ENCODE measurements at places on chromosomes 2 and 18.

DNA sequence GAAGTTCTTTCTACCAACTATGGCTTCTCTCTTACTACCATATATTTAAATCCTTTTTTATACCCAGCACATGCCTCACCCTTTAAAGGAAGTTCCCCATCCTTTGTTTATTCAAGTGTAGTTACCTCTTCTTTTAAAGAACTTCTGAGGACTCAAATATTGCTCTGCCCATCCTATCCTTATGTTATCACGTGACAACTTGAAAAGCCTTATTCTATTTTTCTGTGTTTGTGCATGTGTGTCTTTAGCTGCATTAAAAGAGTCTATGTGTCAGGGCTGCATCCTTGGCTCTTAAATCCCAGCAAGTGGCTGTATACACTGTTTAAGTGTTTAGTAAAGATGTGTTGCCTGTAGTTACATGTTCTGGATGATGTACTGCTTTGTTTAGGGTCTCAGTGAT lies 22.5 kb downstream of the FSHR start:
- DNase-seq, result no peak

GRCh38 chr2:115165529-115166109 lies 723.2 kb downstream of the DPP10 start:
- peak; percentile 13 for DNase-seq

DNA sequence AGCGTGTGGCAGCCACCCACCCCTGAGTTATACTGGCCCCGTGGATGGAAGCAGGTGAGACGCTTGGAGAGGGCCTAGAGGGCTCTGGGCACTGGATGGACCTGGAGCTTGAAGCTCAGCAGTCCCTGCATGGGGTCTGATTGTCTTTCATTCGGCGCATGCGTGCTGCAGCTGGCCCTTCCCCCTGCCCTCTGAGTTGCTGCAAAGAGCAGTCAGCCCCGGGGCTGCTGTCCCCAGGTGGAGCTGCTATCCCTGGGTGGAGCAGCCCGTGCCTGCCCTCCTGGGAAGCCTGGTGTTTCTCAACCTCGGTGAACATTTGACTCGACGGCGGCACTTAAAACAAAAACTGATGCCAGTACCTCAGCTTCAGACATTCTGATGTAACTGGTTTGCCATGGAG lies 29.6 kb downstream of the IGFBP5 start:
- DNase-seq, result no peak

DNA sequence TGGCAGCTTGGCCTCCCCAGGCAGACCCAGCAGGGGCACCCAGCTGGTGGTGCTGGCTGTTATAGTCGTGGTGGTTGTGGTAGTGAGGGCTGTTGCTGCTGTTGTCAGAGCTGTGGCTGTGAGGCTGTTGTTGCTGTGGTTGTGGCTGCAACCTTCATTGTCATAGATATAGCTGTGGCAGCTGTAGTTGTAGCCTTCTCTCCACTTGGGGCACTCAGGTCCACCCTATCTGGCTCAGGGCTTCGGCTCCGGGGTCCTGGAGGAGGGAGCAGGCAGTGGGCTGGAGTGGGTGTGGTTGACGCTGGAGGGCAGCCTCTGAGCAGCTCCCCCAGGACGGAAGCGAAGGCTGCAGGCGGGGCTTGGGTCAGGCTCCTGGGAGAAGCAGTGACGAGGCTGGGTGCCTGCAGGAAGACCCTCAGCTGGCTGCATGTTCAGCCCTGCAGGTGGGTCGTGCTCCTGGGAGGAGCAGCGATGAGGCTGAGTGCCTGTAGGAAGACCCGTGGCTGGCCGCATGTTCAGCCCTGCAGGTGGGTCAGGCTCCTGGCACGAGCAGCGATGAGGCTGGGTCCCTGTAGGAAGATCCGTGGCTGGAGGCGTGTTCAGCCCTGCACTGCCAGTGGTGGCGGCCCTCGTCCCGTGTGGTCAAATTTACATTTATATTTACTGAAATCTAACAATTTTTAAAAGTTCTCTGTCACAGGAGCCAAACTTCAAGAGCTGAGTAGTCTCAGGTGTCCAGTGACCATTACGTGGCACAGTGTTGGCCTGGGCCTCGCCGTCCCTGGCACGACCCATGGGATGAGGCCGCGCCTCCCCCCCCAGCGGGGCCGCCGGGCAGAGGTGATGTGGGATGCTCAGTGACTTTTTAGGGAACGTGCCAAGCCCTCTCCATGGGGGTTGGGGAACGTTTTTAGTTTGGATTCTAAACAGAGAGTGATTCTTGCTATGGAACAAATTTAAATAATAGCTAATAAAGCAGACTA lies 79.2 kb upstream of the PXDN start:
- no peak for DNase-seq

- DNase-seq, result no peak
Measured at GRCh38 chr2:157267476-157267875, 10.0 kb downstream of the GALNT5 start.

DNA sequence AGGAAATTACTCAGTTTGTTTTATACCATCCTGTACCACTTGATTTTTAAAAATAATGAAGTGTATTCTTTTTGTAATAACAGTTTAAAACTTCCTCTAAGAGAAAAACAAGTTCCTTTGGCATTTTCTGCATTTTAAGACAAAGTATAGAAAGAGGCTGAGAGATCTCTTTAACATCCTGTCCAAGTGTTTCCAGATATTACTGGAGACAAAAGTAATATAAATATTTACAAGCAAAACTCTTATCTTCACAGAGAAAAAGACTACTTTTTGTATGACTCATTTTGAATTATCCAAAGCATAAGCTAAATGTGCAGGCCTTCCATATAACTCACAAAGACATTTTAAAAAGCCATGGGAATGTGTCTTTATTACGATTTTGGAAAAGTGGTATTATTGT lies 221.1 kb downstream of the RDH14 start:
- DNase-seq, result peak; percentile 35

DNA sequence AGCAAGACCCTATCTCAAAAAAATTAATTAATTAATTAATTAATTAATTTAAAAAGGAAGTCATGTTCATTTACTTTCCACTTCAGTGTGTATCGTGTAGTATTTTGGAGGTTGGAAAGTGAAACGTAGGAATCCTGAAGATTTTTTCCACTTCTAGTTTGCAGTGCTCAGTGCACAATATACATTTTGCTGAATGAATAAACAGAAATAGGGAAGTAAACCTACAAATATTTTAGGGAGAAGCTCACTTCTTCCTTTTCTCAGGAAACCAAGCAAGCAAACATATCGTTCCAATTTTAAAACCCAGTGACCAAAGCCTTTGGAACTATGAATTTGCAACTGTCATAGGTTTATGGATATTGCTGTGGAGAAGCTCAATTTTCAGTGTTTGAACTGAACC lies 27.8 kb downstream of the SLC14A1 start:
- DNase-seq, result no peak

DNA sequence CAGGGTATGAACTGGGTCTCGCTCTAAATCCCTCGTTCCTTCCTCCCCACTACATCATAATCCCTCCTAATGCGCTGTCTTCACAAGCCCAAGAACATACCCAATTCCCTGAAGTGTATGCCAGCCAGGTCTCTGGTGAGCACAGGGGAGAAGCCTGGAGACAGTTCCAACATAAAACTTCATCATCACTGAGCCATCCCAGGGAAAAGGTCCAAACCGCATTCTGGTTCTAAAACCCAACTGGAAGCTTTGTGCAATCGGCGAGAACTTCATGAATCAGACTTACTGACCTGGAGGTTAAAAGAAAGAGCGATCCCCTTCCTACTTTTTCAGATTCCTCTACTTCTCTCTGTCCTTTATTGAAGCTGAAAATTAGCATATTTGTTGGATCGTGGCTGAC lies 132.7 kb downstream of the ALPK2 start:
- no peak for DNase-seq

DNA sequence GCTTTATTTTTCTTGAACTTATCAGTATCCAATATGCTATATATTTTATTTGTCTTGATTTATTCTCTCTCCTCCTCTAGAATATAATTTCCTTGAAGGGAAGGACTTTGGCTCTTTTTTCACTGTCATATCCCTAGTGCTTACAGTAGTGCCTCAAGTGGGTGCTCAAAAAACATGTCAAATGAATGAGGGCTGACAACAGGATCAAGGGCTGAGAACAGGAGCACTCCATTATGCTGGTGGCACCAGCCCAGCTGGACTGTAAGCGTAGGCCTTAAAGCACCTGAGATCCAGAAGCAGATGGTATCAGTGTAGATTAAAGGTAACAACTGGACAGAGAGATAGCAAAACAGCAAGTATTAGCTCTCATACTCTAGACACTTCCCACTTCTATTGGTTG lies 46.3 kb downstream of the PMS1 start:
- DNase-seq, result no peak

DNA sequence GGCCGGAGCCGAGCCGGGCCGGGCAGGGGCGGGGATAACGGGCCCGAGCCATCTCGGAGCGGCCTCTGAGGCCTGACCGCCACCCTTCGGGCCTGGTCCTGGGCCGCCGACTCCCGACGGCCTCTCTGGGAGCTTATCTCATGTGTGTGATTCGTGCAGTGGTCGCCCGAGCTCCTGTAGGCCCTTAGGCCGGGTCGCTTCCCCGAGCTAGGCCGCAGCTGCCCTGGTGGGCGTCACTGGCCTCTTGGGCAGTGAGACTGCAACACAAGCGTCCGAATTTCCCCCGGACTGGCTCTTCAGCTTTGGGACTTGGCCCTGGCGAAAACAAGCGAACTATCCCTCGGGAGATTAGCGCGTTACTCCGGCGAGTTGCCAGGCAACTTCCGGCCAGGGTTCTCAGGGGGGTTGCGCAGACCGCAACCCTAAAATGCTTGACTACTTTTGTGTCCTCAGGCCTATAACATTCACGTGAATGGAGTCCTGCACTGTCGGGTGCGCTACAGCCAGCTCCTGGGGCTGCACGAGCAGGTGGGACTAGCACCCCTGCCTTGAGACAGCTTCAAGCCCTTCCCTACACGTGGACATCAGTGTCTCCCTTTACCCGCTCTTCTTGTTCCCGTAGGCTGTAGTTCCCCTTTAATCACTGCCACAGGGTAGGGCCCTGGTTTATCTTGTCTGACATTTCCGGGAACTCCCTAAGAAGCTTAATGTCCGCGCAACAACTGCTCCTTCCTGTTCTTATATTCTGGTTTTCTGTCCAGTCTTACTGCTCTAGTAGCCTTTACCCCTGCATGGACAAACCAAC lies 602 bp downstream of the SNX17 start:
- peak; percentile 56 for DNase-seq

DNA sequence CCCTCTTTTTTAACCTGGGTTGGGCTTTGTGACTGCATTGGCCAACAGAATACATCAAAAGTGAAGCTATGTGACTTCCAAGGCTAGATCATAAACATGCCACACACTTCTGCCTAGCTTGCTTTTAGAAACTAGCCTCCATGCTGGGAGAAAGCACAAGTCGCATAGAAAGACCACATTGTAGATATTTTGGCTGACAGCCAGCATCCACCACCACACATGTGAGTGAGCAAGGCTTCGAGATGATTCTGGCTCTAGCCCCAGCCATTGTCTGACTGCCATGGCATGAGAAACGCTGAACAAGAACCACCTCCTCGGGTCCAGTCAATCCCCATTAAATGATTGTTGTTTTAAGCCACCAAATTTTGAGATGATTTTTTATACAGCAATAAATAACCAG lies 66.8 kb upstream of the STPG4 start:
- no peak for DNase-seq

- peak; percentile 12 for DNase-seq
Measured at GRCh38 chr2:190110131-190110530, 47.6 kb upstream of the MSTN start.

GRCh38 chr18:48098538-48098937 lies 168.1 kb upstream of the SMAD2 start:
- DNase-seq, result no peak

- DNase-seq, result no peak
Measured at GRCh38 chr2:126835831-126836230, 62.9 kb upstream of the TEX51 start.

GRCh38 chr18:26255695-26256622 lies 29.7 kb downstream of the TAF4B start:
- DNase-seq, result no peak

DNA sequence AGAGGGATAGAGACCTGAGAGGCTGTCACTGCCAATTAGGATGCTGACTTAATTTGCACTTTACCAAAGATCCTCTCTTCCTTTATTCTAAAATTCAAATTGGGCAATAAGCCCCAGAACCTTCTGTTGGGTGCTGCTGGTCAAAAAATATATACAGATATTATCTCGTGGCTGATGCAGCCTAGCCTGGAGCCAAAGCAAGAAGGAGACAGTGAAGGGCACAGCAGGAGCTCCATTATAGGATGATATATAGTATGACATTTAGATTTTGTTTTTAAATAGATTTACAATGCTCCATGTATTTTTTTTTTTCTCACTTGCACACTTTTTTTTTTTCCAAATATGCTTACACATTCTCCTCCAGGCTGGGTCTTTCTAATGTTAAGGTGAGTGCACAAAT lies 579.3 kb downstream of the PIK3C3 start:
- no peak for DNase-seq

GRCh38 chr2:12979066-12979465 lies 262.3 kb downstream of the TRIB2 start:
- no peak for DNase-seq

DNA sequence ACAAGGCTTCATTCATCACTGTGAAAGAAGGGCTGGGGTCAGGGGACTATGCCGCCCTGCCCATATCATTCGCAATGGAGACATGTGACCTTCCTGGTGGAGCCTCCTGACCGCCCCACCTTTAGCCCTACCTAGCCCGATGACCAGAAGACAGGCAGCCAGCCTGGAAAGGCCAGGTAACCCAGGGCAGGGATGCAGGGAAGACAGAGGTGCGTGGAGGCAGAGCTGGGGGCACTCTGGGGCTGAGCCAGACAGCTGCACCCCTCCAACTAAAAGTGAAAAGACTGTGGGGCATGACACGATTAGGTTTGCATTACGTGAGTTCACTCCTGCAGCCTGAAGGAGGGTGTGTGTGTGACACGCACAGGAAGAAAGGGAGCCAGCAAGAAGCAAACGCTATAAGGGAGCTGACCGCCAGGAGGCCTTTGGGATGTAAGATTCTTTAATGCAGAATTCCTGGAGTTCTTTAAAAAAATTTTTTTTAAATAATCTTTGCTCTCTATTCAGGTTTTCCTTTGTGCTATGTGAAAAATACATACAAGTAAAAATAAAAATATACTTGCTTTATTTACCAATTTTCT lies 3.7 kb upstream of the HES6 start:
- DNase-seq, result no peak

DNA sequence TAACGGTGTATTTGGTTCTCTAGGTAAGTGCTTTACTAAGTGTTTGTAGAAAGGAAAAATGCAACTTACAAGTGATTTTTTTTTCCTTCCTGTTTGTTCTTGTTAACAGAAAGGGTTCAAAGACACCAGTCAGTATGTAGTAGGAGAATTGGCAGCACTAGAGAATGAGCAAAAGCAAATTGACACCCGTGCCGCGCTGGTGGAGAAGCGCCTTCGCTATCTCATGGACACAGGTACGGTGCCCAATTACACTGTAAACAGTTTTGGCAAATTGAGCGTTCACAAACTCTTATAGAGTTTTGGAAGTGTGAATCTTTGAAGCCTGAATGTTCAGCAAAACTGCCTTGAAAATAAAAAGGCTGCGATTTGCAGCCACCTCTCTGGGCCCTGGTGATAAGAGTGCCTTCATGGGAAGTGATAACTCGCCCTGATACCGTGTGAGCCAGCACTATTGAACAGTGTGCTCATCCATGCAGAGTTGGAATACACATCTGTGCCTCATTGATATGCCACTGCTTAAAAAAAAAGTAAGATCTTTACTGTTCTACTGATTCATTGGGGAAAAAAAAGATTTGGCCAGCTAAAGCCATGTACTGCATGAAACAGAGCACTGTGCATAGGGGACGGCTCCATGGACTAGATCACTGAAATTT lies 54.0 kb upstream of the OTX1 start:
- DNase-seq, result no peak
